ENCODE measurements at places on chromosomes 3 and 15.

- DNase-seq, result no peak
Measured at GRCh38 chr3:135556174-135556573, 409.4 kb upstream of the PPP2R3A start.

DNA sequence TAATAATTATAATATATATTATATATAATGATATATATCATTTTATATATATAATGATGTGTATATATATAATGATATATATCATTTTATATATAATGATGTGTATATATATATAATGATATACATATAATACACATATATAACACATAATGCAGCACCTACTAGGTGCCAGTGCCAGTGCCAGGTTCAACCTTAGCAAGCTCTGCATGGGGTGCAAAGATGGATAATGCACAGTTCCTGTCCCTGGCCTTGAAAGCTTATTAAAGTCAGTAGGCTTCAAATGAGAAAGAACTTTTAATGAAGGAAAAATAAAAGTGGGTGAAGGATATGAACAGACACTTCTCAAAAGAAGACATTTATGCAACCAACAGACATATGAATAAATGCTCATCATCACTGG, 192.7 kb upstream of the SLC2A2 start:
- no peak for DNase-seq

DNA sequence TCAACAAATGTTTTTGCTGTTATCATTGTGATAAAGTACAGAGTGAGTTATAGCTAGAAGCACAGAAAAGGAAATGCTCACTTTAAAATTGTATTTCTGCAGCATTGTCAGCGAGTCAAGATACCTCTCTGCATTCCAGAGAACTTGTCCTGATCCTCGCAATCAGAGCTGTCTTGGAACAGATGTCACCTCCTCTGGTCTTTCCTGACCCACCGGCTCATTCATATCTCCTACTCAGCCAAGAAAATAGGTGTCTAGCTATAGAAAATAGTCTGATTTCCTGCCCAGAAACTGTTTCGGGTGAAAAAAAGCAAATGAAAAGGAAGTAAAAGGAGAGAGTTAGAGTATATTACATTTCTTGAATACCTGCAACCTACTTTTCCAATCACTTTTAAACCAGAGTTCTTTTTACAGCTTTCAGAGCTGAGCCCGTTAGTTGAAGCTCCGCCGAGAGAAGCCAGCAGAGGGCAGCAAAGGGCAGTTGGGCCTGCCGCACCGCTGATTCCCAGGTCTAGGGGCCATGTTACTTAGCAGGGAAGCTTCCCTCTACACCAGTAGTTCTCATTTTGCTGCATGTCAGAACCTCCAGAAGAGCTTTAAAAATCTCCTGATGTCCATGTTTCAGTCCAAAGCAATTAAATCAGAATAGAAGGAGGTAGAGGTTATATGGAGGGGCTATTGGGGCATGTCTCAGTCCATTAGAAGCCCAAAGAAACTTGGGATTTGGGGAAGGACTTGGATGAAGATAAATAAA, 185.7 kb upstream of the THRB start:
- DNase-seq, result peak; percentile 31

- no peak for DNase-seq
Measured at GRCh38 chr3:129504471-129505100, 23.9 kb upstream of the RHO start.

DNA sequence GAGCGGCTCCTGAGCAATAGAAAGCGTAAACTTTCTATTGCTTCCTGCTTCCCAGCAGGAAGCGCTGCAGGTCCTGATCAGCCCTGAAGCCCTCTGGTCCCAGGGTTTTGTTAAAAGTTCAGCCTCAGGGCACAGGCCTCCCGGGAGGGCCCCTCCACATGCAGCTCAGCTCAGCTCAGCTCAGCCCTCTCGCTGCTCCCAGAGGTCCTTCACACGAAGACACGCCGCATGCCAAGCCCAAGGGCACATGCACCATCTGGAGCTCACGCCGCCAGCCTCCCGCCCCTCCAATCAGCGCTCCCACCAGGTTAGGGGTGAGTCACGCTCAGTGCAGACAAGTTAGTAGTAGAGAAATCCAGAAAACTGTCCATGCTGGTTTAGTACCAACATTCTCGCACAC, 12.7 kb downstream of the TKT start:
- DNase-seq, result no peak

- DNase-seq, result no peak
Measured at GRCh38 chr15:90530250-90531051, 728 bp downstream of the CRTC3 start.

GRCh38 chr15:48285329-48286214, 45.7 kb upstream of the DUT start:
- DNase-seq, result peak; percentile 20

GRCh38 chr3:161266731-161267150, 45.6 kb downstream of the NMD3 start:
- DNase-seq, result peak; percentile 54

DNA sequence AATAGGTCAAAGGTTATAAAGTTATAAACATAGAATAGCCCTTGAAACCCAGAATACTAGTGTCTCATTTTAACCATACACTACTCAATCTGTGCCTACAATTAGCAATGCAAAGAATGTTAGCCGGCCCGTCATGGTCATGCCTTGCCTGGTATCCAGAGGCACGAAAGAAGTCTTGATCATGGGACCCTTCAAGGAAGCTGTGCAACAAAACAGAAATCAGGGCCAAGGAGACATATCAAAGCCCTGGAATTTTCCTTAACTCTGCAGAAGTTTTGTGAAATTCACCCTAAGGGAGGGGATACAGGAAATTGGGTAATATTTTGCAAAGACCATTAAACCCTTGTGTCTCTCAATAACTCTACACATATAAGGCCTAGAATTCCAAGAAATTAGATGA, 482.4 kb downstream of the ROBO1 start:
- DNase-seq, result no peak

DNA sequence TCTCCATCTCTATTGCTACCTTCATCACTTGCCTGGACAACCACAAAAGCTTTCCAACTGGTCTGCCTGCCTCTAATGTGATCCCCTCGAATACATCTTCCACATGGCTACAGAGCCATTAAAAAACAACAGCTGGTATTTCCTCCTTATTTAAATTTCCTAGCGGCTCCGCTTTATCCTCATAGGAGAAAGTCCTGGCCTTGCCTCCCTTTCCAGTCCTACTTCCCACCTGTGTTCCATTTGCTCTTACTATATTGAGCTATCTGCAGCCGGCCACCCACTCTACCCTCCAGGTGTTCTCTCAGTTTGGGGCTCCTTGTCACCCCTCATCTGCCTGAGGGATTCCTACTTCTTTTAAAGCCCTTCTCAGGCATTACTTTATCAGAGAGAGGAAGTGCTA, 49.7 kb upstream of the TSPAN3 start:
- DNase-seq, result no peak

GRCh38 chr3:110383356-110383755, 688.3 kb upstream of the NECTIN3 start:
- DNase-seq, result no peak

GRCh38 chr3:196236223-196236622, 19.9 kb downstream of the SLC51A start:
- DNase-seq, result no peak

DNA sequence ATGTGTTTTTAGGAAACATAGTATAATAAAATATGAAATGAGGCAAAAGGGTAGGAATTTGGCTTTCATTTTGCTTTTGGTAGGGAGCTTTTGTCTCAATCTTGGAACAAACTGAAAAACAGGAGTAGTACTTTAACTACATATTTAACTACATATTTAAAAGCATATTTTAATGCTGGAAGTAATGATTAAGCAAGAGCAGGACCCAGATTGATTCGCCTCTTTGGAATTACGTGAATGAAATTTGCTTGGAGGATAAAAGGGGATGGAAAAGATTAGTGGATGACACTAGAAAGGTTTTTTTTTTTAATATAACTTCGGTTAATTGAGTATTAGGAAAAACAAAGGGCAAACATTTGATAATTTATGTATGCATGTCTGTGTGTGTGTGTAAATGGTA, 11.2 kb upstream of the TMEM212 start:
- DNase-seq, result no peak

DNA sequence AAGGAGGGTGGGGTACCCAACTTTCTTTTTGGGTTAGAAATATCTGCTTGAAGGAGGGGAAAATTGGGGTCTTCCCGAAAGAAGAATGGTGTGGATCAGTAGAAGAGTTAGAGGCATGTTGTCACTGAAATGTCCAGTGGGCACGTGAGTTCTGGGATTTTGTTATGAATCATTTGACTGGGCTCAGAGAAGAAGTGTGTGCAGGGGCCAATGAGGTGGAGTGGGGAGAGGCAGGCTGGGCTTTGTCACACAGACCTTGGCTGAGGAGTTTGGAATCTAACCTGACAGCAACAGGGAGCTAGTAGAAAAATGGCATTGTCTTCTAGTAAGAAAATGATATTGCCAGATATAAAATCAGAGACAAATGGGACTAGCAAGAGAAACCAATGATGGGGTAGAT, 436.8 kb downstream of the MFSD1 start:
- DNase-seq, result no peak

DNA sequence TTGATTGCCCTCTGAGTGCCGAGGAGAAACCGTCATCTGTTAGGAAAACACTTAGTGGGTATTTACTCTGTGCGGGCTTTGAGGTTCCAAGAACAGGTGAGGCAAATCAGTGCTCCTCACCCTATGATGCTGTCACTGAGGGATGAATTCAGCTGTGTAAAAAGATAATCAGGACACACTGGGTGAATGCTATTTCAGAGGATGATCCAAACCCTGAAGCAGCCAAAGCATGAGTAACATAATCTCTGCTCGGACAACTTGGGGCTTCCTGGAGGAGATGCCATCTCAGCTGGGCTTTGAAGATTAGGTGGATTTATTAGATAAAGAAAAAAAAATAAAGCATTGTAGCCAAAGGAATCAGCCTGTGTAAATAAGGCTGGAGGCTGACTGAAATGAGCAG, 10.5 kb upstream of the GADL1 start:
- DNase-seq, result no peak

DNA sequence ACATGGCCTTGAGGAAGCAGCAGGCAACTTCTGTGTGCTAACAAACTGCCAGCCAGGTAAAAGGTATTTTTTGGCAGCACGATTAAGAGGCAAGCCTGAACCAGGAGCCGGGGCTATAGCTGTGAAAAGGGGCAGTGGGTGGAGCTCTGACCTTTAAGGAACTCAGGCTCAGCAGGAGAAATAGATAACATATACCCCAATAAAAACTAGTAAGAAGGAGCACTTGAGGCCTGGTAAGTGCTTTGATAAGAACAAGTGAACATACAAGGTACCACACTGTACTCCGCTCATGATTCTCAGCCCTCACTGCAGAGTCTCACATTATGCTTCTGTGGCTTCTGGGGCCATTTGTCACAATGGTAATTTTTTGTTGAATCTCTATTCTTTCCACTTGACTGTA, 5.4 kb downstream of the FYCO1 start:
- no peak for DNase-seq

- DNase-seq, result no peak
Measured at GRCh38 chr3:152230370-152230769, 38.4 kb upstream of the MBNL1 start.

DNA sequence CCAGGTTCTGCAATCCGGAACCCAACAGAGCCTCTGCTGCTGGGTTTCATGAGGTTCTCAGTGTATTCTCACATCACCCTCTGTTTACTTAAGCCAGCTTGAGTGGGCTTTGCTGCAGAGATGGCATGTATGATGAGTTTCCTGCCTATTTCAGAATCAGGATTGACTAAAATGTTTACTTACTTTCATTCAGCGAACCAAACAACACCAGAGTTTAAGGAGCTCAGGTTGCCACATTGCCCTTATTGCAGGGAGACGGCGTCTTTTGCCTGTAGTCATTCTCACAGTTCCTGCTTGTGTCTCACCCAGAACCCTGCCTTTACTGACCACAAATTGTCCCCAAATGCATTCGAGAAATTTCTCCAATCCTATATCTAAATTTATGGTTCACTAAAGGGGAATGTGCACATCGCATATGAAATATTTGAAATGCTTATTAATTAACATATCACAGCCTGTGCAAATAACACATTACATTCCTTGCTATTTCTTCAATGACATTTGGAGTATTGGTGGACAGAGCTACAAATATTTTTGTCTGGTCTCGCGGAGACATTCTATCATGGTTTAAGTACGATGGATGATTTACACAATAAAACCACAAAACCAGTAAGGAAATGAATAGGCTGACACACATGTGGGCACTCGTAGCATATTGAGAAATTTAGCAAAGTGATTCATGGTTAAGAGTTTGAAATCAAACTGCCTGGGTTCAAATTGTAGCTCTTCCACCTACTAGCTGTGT, 377.2 kb upstream of the CFAP20DC start:
- DNase-seq, result no peak

GRCh38 chr15:60347480-60348049, 50.2 kb downstream of the ANXA2 start:
- DNase-seq, result no peak

DNA sequence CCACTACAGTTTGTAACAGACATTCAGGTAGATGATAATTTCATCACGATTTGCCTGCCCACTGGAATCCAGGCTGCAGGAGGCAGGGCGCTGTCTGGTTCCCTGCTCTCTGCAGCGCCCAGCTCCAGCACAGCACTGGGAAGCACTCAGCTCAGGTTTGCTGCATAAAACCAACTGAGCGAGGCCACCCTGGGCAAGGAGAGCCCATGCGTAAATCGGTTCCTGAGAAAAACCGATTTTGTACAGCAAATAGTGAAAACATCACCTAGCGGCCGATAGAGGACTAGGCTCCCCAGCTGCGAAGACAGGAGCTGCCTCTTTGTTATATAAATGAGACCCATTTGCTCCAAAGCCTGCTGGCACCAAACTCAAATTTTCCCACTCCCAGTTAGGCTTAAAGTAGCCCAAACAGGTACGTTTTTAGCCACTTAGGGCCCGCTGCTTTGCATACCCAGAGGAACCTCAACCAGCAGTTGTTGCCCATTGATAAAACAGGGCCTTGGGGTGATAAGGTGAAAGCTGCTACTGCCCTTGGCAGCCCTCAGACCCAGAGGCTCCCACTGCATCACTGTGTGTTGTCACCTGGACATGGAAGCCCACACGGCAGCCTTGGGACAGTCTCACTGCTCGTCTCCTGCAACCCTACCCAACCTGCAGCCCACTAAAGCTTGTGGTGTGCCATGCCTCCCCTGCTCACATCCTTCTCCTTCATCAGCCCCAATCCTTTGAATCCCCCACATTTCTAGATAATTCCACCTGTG, 47.5 kb downstream of the ALDH1L1 start:
- DNase-seq, result no peak

DNA sequence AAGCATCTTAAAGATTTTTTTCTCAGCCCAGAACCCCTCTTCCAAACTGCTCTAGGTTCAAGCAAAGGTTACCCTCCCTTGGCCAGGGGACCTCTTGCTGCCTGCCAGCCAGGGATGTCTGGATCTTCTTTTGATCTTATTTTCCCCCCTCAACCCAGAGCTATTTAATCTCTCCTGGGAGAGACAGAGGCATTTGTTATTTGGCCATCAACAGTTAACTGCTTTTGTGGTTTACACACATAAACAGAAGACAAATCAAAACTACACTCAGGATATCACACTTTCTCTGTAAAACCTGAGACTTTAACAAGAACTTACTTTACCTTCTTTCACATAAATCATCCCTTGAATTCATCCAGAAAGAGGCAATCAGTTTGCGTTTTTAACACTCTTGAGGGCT, 272.5 kb downstream of the THSD4 start:
- no peak for DNase-seq

- no peak for DNase-seq
Measured at GRCh38 chr3:194135516-194135805, 487 bp upstream of the HES1 start.
